Colonic mucosa (tissue), 4 donors: ENCODE measurements at places on chromosomes 4 and X. TPM values are rescaled to one million over a fixed set of nuclear protein-coding genes. Genes with fewer than 3 reads are reported as not detected.

ASMT gene
- total RNA-seq = not detected

MAOA gene
- total RNA-seq = 349 TPM

NPY5R gene
- total RNA-seq = 0.21 TPM

DNA sequence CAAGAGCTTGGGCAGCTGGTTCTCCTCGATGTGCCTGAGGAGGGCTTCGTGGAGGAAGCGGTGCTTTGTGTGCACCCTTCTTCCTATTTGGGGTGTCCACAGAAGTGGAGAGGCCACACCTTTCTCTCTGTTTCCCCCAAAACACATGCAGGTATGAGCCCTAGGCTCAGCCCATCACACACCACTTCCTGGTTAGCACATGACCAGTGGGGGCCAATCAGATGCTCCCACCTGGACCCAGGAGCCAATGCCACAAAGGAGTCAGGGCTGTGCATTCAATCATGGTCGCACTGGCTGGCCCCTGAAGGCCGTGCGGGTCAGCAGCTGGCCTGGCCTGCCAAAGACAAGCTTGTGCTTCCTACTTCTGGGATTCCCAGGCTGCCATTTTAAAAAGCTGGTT is 51.4 kb downstream of the PPP2R2C start:
- DNase-seq = no peak

GRCh38 chr4:150583287-150584110 is 1.5 kb downstream of the MAB21L2 start:
- DNase-seq = no peak

DNA sequence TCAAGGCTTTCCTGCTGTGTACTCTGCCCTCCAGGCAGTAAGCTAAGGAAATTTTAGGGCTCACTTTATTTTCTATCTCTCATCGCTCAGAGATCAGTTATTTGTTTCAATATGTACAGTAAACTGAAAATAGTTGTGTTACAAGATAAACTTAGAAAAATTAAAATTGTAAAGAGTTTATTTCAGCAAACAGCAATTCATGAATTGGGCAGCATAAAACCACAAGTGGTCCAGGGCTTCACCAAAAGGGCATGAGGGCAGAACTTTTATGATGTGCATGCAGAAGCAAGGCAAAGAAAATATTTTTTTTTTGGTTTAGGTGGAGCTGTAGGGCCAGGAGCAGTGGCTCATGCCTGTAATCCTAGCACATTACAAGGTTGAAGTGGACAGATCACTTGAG is 20.1 kb upstream of the MAGEA11 start:
- no peak for DNase-seq

DNA sequence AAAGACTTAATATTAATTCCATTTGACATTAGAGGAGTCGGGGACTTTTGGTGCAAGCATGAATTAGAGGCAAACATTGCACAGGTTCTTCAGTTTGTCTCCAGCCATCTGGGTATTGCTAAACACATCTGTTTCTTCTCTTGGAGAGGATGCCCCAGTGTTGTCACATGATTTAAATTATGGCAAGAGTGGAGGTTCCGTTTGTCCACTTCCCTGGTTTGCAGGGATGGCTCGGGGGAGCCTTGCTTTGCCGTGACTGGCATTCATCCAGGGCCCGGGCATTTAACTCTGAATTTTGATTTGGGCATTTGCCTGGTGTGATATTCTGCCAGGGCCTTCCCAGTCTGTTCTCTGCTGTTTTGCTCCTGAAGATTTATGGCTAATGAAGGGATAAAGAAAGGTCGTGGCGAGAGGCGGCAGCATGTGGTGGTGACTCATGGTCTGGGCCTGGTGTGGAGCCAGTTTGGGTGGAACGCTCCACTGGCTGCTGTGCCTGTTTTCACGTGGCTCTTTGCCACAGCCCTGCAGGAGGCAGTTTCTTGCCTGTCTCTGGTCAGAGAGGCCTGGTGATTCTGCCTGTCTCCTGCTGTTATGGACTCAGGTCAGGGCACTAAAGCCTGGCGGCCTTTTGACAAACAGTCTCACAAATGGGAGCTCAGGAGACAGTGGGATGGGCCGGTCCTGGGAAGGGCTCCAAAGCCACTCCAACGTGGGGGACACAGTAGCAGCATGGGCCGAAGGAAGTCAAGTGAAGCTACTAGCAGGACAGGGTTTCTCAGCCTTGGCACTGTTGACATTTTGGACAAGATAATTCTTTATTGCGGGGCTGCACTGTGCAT is 99.4 kb upstream of the PGRMC2 start:
- peak; percentile 77 for DNase-seq
